ENCODE measurements at places on chromosomes 3 and 15.

GRCh38 chr3:42032693-42033349 lies 58.3 kb upstream of the TRAK1 start:
- peak; percentile 3 for DNase-seq

DNA sequence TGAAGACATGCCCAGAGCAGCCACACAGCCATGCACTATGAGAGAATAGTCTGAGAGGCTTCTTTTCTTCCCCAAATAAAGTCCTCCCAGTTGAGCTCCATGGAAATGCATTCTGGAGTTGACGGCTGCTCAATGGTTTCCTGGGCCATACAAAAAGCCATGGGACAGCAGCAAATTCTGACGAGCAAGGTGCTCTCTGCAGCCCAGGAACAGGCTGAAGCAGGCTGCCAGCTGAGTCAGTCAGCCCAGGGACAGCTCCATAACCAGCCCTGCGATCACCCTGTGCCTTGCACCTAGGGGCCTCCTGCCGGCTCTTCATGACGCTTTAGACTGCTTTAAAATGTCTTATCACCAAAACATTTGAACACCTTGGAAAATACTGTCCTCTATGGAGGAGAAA lies 256.3 kb upstream of the CHRNA7 start:
- DNase-seq: no peak

- no peak for DNase-seq
Measured at GRCh38 chr3:50435371-50436113, 67.9 kb downstream of the CACNA2D2 start.

DNA sequence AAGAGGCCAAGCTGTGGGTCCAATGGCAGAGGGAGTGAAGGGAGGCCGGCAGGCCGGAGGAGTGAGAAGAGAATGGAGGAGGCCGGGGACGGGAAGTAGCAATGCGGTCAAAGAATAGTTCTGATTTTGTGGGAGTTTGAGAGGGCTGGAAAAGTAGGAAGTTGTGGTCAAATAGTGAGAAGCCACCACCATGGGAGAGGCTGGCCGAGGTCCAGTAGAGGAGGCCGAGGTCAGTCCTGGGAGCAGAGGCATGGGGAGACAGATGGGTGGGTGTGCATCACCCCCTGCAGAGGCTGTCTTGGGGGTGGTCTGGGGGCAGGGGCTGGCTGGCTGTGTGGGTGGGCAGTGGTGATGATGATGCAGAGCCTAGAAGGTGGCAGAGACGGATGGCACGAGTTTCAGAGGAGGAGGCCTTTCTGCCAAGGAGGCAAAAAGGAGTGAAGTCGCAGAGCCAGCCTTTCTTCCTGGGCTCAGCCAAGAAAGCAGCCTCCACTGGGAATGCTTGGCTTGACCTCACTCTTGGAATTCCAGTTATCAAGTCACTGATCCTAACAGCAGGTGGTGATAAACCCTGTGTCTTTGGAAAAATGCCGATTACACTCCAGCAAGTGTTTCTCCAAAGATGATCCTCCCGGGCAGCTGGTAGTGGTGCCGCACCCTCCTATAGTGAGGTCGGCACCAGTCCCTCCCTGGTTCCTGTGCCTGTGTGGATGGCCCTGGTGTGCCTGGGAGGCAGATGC lies 57.3 kb downstream of the ARNT2 start:
- no peak for DNase-seq

- no peak for DNase-seq
Measured at GRCh38 chr15:68672781-68673205, 94.0 kb downstream of the CORO2B start.

GRCh38 chr15:78047761-78048627 lies 29.5 kb downstream of the TBC1D2B start:
- DNase-seq: no peak

DNA sequence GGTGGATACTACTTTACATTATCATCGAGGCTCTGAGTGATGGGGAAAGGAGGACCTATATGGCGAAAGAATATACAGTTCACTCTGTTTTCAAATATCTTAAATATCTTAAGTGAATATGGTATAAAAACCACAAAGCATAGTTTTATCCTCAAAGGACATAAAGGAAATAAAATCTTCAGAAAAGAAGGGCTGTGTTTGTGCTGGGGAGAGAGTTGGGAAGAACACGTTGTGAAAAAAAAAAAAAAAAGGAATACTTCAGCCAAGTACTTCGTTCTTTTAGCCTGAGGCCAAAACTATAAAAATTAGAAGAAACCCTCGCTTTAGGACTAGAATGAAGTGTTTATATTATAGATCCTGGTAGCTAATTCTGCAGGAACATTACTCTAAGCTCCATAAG lies 10.2 kb upstream of the TMEM212 start:
- DNase-seq: no peak

- DNase-seq: no peak
Measured at GRCh38 chr15:57667171-57667849, 39.2 kb upstream of the POLR2M start.

- DNase-seq: no peak
Measured at GRCh38 chr3:196418601-196419000, 13.6 kb downstream of the UBXN7 start.

DNA sequence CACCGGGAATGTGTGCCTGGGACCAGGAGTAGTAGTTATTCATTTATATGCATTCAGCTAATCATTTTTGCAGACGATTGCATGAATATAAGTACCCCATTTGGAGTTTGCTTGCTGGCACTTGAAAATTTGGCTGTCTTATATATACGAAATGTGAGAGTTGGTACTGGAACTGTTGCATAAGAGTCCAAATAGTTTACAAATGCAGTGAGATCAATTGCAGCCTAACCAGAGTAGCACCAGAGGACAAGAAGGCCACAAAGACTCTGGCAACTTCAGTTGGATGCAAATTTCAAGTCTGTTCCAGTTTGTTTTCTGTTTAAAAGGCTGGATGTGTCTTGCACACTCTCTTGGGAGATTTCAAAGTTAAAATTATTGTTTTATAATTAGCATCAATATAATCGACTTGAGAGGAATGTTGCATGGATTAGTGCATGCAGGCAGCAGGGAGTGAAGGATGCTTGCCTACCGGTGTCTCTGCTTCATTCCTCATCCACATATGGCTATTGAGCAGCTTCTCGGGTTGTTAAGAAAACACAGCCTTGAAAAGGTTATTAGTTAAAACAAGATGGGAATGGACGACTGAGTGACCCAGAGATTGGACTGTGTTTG lies 213.0 kb downstream of the PTPRG start:
- DNase-seq: no peak

- DNase-seq: no peak
Measured at GRCh38 chr3:181952929-181953328, 241.2 kb downstream of the SOX2 start.

GRCh38 chr3:71149959-71150954 lies 433.3 kb downstream of the FOXP1 start:
- DNase-seq: no peak
